Stimulated activated CD8-positive, alpha-beta memory T cell treated with anti-CD3 and anti-CD28 coated beads, Interleukin-4, amount 100 ng/mL, for 24 hours (primary cell): ENCODE measurements at places on chromosomes 11 and 22.
A peak's percentile ranks its signal among the peaks of the same experiment; 100 is the strongest.

DNA sequence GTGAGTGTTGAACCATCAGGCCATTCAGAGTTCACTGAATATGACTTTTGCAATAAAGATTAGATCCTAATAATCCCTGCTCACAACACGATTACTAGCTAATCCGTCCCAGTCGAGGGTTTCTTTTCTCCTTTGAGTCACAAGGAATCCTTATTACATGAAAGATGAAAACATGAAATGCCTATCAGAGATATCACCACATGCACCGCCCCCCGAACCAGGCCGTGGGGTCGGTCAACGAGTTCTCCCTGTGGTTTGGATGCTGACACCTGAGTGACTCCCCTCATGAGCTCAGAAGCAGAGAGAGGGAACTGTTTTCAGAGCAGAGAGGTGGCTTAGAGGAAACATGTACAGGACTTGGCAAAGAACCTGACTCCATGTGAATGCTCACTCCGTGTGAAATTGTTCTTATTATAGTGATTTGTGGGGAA is 263.3 kb downstream of the ETS1 start:
- peak; percentile 53 for DNase-seq

- no peak for DNase-seq
Measured at GRCh38 chr11:109421981-109422869, at the start of gene C11orf87. Gene C11orf87 (plus strand): TSS chr11:109422190. CDS start chr11:109423634, 1,444 bp downstream.

DNA sequence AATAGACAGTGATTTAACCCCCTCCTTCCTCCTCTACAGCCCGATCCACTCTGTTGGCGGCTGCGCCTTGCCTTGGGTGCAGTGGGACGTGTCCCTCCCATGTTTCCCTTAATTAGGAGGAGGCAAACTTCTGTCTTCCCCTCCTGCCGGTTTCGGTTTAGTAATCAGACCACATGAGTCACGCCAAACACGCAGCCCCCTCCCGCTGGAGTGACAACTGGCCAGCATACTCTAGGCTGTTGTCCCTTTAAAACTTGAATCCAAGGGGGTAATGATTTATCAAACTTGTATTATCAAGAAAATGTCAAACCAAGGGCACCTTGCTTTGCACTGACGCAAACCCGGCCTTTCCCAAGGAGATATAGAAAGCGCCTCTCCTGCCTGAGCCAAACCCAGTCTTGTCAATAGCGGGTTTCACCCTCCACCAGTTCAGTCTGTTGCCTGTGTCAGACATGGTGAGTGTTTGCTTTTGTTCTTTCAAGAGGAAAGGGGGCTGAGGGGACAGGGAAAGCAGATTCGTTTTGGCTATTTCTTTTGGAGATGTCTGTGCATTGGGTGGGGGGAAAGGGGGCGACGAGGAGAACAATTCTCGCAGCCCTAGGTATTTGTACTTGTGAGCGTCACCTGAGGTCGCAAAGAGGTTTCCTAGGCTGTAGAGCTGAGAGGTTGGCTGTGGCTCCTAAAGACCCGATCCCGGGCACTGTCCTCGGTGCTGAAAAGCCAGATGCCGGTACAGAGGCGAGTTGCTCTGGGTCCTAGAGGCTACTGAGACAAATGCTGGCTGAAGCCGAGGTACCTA is at the start of gene SLC6A5:
TSS of gene SLC6A5 (plus strand) at position 388 of the 799 bp plus-strand sequence. CDS start at position 453, 65 bp downstream.
- peak; percentile 11 for DNase-seq

GRCh38 chr11:76152741-76153570 is 53.3 kb downstream of the WNT11 start:
- DNase-seq, result no peak

- no peak for DNase-seq
Measured at GRCh38 chr11:111423250-111423615, 44.2 kb upstream of the POU2AF1 start.

- no peak for DNase-seq
Measured at GRCh38 chr11:85787809-85788760, 22.9 kb downstream of the SYTL2 start.

- no peak for DNase-seq
Measured at GRCh38 chr22:17915188-17915587, 109.2 kb downstream of the MICAL3 start.

DNA sequence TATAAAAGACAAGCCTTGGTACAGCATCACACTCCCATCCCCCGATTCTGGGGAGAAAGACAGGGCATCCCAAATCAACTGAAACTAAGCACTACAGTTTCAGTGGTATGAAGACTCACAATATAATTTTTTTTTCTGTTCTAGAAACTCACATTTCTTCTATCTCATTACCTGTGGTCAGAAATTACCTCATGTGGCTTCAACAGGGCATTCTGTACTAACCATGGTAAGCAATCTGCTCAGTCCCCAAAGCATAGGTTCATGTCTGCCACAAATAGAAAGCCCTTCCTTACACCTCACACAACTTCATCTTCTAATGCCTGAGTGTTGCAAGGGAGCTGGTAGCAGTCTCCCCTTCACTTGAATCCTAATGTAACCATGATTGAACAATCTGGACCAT is 147.4 kb upstream of the POU2AF2 start:
- no peak for DNase-seq

DNA sequence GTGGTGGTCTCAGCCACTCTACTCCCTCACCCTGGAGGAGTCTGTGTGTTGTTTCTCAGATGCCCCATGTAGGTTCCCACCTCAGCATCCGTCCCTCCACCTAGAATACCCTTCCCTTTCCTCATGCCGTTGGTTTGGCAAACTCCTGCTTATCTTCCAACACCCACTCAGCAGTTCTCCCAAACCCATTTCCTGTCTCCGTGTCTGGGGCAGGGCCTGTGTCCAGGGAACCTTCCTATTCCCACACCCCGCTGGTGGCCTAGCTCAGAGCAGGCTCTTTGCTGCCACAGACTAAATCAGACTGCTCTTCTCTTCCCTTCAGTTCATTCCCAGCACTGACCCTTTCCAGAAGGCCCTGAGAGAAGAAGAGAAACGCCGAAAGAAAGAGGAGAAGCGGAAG is 7.5 kb upstream of the SREBF2 start:
- no peak for DNase-seq
